Head of caudate nucleus (tissue), 42 donors: ENCODE measurements at places on chromosomes 4 and X.

DNA sequence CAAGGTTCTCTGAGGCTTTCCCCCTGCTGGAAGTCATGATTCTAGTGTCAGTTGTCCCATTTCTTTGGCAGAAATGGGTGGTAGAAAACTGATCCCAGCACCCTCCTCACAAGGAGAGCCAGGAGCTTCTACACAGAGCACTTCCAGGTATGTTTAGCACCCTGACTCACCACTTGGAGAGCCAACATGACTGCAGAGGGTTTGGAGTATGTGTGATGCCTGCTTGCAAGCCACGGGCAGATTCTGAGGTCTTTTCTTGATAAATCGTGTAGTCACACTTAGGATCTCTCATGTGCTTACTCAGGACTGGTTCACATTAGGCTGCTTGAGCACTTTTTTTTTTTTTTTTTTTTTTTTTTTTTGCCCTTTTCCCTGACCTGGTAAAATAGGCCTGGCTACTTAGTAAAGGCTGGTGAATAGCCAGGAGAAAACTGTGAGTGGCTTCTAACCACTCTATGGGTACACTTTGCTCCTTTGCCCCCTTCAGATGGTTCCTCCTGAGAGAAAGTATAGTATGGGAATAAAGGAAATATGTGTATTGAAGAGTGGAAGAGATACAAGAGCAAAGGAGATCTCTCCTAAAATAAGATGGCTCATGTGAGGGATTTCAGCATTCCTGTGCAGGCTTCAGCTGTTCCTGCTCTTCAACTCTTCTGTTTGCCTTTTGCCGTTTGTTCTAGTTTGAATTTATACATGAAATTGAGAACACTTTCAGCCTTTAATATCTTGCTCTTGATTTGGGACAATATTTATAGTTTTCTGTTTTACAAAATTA lies 103.6 kb downstream of the EMCN start:
- no peak for DNase-seq

- DNase-seq: no peak
These were observed 28.6 kb upstream of the METAP1 start for GRCh38 chr4:98966926-98967325.

DNA sequence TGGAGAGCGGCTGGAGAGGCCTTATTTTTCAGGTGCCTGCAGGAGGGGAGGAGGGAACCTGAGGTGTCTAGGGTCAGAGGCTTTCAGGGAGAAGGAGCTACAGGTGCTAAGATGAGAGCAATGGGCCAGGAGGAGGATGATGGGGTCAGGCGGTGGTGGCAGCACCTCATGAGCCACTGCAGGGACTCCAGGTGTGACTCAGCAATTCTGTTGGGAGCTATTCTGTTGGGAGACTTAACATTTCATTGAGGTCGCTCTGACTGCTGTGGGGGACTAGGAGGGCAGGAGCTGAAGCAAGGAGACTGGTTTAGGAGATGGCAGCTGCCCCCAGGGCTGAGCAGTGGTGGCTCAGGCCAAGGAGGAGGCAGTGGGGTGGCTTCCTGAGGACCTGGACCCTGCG lies 65.0 kb downstream of the CLDN34 start:
- no peak for DNase-seq

- no peak for DNase-seq
These were observed 34.6 kb upstream of the FGF16 start for GRCh38 chrX:77412631-77413030.

DNA sequence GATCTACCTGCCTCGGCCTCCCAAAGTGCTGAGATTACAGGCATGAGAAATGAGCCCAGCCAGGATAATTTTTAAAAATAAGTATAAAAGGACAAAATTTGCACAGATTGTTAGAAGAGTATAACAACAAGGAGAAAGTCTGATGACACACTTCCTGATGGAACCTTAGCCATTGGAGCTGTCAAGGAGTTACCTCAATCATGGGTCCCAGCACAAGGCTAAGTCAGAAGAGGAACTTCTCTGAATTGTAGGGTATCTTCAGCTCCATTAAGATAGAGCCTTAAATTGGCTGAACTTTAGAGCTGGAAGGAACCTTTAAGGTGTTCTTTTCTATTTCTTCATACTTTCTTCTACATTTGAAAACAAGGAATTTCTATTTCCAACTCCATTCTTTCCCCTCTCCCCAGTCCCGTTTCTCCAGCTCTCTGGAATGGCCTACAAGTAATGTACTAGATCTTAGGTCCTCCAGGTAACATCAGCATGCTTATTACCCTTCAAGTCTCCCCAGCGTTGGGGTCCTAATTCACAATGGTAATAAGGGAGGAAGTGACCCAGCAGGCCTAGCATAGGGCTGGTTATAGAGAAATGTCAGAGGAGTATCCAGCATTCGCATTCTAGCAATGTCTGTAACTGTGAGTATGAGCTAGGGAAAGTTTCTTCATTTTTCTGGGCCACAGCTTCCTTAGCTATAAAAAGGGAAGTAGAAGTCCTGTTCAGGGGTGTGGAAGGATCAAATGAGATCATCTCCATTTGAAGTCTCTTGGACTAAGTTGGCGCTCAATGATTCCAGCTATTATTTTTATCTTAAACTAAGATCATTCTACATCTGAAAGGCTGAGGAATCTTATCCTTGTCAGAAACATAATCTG lies 18.5 kb upstream of the RBPJ start:
- DNase-seq: no peak

DNA sequence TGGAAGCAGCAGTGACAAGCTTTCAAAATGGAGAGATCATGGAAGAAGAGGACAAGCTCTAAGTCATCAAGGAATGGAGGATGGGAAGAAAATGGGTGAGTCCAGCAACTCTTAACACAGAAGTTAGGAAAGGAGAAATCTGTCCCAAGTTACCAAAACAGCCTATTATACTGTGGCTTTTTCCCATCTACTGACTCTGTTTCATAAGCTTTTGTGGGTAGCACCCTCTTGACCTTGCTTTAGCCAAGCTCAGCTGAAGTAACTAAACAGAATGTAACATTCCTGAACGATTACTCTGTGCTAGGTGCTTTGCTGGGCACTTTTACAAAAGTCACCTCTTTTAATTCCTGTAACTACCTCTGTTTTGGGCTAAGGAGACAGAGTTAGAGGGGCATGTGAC lies 54.9 kb downstream of the MAP7D2 start:
- DNase-seq: no peak

DNA sequence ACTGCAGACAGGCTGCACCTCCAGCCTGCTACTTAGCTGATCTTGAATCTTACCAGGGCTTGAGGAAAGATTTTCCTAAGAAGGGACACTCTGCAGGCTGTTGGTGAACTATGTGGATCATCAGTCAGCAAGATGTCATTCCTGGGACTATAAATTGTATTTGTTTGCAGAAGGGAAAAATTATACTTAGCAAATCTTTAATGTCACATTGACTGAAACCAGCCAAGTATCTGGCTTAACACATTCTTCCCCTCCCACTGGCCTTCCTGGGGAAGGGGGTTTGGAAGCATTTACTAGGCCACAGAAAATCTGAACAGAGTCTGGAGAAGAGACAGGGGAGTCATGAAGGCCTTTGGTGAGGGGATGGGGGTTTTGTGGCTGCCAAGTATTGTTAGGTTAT lies 156.7 kb upstream of the EOLA2 start:
- no peak for DNase-seq

DNA sequence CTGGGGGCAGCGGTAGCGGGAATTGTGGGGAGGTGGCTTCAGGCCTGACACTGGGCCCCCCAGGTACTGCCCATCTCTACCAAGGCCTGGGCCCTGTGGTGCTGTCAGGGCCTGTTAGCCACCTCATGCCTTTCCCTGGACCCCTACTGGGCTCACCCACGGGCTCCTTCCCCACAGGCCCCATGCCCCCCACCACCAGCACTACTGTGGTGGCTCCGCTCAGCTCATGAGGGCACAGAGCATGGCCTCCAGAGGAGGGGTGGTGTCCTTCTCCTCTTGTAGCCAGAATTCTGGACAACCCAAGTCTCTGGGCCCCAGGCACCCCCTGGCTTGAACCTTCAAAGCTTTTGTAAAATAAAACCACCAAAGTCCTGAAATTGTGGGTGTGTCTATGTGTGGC lies 7.5 kb downstream of the GATA1 start:
- DNase-seq: no peak

DNA sequence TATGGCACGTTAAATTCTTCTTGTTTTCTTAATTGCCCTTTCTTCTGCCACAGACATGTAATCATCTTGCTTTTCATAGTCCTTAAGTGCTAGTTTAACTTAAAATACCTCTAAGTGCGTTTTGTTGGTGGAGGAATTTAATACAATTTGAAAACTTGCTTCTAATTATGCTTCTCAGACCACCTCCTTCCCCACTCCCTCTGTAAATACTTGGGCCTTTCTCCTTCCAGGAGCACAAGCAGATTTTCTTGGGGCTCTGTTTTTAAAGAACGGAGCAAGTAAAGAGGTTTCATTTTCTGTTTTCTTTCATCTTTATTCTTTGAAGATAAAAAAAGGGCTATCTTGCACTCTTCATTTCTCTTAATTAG lies 559 bp upstream of the PCDH18 start:
- no peak for DNase-seq

DNA sequence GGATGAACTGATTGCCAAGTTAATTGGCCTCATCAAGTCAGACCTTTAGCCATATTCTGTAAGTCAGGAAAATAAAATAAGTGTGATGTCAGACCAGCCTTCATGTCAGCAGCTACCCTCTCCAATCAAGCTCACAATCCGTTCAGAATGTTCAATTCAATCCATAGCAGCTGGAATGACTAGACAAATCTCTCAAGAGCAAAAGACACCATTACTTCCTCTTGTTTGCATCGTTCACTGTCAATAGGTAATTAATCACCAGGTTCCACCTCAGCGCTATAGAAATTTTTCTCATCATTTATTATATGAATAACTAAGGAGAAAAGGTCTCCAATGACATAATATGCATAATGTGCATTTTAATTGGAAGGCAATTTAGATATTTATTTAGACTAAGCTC lies 321.0 kb upstream of the GRIA3 start:
- DNase-seq: no peak

DNA sequence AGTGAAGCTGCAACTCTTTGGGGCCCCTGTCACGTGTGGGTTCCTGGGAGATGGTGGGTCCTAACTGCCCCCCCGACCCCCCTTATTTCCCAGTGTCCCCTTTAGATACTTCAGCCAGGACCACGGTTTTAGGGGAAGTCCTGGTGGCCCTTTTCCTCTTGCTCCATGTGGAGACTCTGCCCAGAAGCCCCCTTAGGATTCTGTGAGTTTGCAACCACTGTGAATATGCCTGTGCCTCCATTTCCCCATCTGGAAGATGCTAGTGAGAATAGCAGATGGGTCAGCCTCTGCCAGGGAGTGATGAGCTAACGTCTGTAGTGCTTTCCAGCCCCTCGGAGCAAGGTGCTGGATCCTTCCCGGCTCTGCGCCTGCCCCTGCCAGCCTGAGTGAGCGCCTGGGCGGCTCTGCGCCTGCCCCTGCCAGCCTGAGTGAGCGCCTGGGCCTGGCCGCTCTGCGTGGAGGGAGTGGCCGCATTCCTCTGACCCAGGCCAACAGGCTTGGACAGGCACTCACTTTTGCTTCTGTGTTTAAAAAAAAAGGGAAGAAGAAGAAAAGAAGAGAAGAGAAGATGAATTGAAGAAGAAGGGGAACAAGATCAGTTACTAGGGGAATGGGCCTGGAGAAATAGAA lies 6.7 kb upstream of the CITED1 start:
- DNase-seq: no peak

DNA sequence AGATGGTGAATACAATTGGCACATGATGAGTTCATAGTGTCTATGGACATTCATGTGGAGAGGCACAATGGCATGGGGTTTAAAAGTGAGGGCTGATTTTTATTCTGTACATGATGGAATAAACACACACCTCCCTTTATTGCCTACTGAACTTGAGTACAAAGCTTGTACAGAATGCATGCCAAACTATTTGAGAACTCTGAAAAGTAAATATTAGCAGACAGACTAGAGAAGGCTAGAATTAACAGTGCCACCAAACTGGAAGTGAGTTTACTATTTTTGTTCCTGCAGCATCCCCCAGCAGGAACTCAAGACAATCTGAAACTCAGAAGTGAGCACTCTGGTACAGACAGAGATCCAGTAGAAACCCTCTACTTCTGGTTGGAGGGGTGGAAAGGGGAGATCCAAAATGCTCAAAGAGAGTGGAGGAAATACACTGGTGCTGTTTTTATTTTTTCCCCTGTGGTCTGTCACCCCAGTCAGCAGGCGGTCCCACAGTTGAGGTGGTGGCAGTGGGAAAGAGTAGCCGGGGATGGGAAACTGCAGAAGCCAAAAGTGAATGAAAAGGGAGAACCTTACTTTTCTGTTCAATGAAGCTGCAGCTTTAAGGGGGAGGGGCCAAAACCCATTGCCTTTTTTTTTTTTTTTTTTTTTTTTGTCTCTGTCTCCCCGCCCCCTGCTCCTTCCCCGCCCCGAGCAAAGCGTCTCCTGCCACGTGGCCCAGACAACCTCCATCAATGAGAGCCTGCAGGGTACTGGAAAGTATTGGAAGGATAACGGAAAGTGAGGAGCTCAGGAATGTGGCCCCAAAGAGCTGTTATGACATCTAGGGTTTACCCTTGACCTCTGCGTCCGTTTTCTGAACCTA lies 20.5 kb downstream of the AKAP4 start:
- DNase-seq: no peak
